ENCODE measurements at places on chromosomes 4 and X.

GRCh38 chr4:173461170-173461569 lies 62.3 kb upstream of the SCRG1 start:
- no peak for DNase-seq

- no peak for DNase-seq
Observed at GRCh38 chr4:6760865-6761264, 21.7 kb upstream of the KIAA0232 start.

DNA sequence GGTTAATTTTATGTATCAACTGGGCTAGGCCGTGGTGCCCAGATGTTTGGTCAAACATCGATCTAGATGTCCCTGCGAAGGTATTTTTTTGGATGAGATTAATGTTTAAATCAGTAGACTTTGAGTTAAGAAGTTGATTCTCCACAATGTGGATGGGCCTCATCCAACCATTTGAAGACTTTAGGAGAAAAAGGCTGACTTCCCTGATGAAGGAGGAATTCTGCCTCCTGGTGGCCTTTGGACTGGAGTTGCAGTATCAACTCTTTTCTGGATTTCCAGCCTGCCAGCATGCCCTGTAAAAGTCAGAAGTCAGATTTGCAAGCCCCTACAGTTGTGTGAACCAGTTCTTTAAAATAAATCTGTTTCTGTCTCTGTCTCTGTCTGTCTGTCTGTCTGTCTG lies 91.4 kb downstream of the STK32B start:
- no peak for DNase-seq

- no peak for DNase-seq
Observed at GRCh38 chrX:40646489-40647306, 663 bp downstream of the CXorf38 start.

- no peak for DNase-seq
Observed at GRCh38 chr4:182973511-182973911, 56.3 kb upstream of the DCTD start.

DNA sequence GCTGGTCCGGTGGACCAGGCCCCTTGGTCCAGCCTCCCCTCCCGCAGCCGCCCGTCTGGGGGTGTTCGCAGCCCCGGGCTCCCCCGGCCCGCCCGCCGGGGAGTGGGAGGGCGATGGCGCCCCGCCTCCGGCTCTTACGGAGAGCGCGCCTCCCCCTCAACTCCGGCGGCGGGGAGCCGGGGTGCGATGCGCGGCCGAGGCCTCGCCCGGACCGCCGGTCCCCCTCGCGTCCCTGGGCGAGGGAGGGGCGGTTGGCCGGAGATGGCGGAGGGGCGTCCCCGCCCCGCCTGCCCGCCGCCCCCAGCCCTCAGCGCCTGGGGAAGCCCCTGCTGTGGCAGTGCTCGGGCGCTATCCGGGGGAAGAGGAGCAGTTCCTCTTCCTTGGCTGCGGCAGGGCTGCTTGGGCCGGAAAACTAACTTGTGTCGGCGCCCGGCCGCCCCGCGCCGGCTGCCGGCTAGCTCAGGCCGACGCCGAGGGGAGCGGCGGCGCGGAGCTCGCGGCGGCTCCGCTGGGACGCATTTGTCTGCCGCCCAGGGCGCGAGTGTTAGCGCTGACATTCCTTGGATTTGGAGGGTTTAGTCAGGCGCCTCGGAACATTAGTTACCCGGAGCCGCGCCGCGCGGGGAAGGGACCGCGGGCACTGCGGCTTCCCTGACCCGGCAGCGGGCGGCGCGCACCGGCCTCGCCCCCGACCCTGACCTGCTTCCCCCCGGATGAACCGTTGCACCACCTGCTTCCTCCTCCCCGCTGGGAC lies 994 bp downstream of the GALNT7 start:
- peak; percentile 46 for DNase-seq

DNA sequence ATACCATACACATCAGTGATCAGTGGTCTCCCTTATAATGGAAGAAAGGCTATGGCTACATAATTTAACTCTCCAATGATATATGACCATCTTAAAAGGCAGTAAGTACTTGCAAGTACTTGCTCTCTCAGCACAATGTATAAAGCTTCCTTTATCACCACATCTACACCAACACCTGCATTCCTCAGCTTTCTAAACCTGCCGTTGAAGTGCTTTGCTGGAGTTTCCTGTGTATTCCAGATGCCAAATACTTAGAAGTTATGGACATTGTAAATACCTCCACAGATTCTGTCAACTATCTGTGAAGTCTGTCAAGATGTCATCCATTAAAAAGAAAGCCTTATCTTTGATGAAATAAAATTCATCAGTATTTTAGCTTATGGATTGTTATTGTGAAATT lies 335.0 kb upstream of the GALNTL6 start:
- DNase-seq, result no peak

DNA sequence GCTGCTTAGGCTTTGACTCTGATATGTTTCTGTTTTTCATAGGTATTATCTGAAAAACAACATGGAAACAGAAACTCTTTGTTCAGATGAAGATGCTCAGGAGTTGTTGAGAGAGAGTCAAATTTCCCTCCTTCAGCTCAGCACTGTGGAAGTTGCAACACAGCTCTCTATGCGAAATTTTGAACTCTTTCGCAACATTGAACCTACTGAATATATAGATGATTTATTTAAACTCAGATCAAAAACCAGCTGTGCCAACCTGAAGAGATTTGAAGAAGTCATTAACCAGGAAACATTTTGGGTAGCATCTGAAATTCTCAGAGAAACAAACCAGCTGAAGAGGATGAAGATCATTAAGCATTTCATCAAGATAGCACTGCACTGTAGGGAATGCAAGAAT lies 238.6 kb downstream of the RAPGEF2 start:
- no peak for DNase-seq

DNA sequence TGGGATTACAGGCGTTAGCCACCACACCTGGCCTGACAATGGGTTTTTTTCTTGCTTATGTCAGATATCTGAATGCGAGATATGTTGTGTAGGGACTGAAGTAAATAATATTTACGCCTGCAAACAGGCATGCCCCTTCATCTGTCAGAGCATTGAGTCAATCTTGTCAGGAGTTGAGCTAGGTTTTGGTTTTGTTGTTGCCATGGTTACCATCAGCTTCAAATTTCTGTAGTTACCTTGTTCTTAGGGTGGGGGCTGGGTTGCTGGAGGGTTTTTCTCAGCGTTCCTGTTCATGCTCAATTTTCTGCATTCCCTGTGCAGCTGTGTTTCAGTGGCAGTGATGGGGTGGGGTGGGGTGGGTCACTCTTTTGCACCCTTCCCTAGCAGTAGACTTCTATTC lies 14.5 kb downstream of the MRPL1 start:
- DNase-seq, result no peak

- no peak for DNase-seq
Observed at GRCh38 chr4:155769090-155769489, 10.3 kb downstream of the GUCY1B1 start.

DNA sequence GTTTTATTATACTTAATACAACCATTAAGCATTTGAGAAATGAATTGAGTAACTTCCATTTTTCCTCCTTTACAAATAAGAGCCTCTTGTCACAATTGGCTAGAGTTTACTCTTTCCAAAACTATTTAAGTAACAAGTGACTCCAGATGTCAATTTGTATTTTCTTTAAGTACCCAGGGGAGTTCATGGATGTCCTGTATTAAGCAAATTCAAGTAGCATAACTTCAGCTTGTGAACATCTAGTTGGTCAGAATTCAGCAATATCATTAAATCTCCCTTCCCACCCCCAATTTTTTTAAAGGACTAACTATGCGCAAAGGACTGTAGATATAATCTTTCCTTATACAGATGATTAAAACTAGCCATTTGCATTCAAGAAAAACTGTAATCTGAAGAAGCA lies 1.4 kb upstream of the ADGRL3 start:
- DNase-seq, result no peak

DNA sequence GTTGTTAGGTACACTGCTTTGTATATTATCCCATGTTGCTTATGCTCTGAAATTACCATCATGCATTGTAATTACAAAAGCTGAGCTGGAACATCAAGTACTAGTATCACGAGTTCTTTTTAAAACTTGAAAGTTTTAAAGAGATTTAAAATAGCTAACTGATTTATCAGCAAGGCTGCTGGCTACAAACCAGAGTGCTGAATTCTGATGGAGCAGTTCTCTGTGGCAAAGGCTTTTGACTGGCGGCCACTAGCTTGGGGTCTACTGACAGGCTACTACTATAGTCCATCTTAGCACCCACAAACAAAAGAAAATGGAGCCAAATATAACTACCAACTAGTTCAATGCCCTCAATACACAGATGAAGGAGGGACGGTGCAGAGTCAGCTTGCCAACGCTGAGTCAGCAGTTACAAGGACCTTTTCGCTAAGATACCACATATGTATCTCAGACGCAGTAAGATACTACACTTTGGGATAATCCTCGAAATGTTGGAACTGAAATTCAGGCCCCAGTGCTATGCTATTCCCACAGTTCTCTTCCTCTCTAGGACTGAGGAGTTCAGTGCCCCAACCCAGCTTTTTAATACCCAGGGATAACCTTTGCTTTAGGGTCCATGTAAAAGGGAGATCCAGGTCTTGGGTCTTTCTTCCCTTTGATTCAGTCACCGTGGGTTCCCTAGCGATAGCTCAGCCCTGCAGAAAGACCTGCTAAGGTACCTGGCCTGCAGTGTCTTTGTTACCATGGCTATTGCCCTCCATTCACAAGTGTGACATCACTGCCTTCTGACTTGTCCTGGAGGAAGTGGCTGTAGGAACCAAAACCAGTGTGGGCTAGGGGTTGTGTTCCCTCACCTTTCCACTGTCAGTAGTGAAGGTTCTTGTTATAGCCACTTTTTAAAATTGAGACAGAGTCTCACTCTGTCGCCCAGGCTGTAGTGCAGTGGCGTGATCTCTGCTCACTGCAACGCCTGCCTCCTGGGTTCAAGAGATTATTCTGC lies 22.8 kb downstream of the MFAP3L start:
- no peak for DNase-seq

DNA sequence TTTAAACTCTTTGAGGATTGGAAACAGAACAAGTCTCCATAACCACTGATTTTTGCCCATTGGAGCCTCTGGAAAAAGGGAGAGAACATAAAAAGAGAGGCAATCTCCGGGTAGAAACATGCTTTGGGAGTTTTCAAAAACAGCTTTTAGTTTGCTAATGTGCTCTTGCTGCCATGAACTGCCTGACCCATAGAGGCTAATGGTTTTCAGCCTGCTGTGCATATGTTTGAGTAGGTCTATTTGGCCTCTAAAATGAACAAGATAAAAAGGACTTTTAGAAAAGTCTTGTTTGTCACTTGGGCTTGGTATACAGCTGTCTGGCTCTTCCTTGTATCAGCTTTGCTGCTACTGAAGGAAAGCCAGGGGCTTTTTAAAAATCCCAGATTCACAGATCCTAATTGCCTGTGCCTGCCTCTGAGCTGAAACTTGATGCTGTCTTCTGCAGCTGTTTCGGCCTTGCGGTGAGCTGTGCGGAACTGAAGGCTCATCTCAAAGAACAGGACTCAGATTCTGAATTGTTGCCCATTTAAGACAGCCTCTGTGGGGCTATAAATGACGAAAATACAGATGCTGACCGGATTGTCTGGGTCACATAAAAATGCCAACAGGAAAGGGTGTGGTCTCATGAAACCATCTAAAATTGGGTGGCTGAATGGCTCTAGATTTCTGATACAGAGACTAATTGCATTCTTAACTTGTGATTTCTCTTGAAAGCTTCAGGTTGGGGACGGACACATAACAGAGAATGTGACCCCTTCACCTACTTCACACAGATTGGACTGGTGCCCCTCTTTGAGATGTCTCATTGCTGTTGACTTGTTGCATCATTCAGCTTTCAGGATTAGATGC lies 18.4 kb upstream of the ZNF41 start:
- no peak for DNase-seq

DNA sequence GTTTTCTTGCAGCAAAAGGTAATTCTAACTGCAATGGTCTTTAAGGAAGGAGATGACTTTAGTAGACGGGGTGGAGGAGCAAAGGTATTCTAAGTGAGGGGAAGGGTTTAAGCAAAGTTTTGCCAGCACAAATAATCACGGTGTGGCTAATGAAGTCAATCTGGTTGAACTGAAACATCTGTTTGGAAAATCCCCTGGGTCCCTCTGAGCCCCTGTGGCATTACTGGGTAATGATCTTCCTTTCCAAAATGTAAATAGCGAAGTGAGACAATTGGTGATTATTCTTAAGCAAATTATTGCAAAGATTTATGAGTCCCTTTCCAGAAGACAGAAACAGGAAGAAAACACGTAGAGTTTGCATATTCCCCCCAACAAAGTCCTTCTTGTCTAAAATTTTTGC lies 47.2 kb downstream of the FGFBP1 start:
- DNase-seq, result no peak

GRCh38 chr4:25951390-25951952 lies 37.5 kb downstream of the SMIM20 start:
- no peak for DNase-seq

- no peak for DNase-seq
Observed at GRCh38 chr4:12562021-12562420, 922.1 kb downstream of the RAB28 start.

DNA sequence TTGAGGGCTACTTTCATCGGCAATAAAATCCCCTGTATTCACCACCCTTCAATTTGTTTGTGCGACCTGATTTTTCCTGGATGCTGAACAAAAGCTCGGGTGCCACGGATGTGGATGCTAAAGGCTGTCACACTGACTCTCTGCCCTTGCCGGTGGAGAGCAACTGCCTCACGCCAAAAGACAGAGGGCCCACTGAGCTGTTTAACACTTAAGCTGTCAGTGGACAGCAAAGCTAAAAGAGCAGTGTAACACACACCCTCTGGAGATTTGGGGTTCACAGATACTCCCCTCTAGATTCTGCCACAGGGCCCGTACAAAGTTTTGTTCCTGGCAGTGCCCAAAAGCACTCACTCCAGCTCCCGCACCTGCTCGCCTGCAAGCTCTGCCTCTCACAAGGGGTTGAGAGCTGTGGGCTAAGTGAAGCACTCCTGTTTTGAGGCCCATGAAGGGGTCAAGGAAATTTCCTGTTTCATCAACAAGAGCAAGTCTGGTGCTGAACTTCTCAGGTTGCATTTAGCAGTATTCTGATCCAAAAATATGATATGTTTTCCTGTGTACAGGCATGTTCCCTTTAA lies 1571.9 kb downstream of the ADGRL3 start:
- no peak for DNase-seq

DNA sequence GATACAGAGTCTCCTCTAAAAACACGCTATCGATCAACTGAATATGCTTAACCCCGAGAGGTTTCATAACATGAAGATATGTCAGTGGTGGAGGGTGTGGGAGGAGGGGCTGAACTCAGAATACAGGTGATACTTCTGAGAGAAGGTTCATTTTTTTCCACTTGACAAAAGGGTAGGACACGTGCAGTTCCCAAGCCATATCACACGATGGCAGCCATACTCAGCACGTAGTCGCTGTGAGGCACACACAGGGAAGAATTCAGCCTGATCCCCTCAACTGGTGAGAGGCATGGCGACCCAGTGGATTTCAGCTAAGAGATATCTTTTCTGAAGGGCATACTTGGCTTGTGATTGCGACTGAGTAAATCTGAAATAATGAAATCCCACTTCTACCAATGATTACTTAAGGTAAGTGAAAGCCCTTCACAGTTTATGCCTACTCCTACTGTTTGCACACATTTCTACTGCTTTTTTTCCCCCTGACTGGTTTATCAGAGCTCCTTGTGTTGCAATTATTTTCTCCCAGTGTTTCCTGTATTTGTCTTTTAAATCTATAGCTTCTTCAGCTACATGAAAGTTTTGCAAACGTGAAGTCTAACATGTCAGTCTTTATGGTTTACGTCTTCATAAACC lies 133.1 kb downstream of the CORIN start:
- DNase-seq, result no peak
